ENCODE measurements at places on chromosomes 2 and 18.

DNA sequence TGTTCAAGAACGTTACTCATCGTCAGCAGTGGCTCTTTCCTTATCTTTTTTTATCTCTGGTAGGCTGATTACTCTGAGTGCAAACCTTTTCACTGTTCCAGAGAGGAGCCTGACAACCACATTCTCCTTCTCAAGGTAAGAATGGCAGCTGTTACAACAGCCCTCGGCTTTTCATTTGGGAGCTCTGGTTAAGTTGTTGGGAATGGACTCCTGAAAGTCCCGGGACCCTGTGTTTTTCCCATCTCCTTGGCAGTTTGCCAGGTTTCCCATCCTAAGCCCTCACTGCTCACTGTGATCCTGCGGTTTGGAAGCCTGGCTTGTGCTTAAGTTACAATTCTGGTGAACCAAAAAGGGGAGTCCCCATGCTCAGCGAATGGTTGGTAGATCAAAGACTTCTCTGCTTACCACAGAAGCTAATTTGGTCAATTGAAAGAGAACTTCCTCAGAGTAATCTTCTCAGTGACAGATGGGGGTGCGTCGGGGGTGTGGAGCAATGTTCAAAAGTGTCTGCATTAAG, 122.3 kb downstream of the LYPD6B start:
- no peak for DNase-seq

DNA sequence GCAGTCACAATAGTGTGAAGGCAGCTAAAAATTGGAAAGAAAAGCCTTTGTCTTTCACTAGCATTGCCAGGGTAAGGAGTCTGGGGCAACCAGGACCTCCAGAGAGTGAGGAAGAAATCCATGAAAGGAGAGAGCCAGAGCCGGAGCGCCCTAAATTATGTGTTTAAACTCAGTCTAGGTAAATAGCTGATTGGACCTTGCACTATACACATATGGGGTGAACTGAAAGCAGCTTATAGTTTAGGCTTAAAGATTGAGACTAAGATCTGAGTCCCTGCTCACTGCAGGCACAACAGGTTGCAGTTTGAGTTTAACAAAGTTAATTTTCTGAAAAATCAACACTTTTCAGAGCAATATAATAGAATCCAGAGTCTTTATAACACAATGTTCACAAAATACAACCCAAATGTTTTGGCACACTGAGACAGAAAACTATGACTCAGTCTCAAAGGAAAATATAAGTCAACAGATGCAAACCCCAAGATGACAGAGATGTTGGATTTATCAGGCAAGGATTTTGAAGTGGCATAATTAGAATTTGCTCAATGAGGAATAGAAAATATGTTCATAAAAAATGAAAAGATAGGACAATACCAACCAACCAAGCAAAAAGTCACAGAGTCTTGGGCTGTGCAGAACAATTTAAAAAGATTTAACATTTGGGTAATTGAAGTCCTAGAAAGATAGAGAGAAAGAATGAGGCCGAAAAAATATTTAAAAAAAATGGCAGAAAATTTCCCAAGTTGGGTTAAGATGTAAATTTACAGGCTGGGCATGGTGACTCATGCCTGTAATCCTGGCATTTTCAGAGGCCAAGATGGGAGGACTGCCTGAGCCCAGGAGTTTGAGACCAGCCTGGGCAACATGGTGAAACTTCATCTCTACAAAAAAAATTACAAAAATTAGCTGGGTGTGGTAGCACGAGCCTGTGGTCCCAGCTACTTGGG, 39.6 kb downstream of the DOK1 start:
- DNase-seq = no peak

GRCh38 chr18:13176847-13177246, 41.7 kb upstream of the LDLRAD4 start:
- no peak for DNase-seq

DNA sequence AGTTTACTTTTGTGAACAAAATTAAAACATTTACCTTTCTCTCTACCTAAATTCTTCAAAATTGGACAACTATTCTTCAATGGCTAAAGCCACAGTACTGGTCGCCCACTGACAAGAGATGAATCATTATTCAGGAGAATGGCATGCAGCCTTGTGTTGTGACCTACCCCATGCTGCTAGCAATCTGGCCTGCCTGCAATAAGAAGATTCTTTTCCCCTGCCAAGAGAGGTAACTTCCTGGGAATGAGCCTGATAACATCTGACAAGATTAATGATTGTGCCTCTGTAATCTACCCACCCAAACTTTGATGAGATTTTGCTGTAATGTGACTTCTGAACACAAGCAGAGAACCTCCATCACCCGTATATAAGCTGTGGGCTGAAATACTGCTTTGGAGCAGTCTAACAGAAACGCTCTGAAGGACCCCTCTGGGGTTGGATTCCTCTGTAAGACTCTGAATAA, 47.0 kb upstream of the ST3GAL5 start:
- no peak for DNase-seq

- DNase-seq = no peak
Measured at GRCh38 chr2:111936881-111937280, 38.5 kb downstream of the MERTK start.

DNA sequence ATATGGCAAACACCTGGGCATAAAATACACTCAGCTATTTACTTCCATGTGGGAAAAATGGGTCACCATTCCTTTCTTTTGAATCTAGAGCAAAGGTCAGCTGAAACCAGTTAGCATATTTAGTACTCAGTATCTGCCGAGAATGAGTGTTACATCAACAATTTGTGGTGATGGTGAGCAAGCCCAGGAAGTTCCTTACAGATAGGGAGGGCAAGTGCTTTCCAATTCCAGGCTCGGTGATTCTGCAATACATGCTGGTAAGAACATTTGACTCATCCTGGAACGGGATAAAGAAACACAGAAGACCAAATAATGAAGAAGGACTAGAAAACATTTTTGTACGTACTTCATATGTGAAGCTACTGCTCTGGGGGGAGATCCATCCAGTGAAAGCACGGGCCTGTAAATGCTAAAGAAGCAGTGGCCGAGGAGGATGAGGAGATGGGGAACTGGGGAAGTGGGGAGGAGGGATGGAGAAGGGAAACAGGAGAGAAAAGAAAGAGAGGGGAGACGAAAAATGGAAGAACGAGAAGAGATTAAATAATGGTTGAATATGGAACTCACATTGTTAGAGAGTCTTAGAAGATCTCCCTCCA, 251.9 kb downstream of the TTC32 start:
- peak; percentile 50 for DNase-seq

- DNase-seq = no peak
Measured at GRCh38 chr2:216086207-216086893, 4.6 kb downstream of the TMEM169 start.

GRCh38 chr2:10659898-10660568, 29.7 kb downstream of the NOL10 start:
- peak; percentile 14 for DNase-seq

DNA sequence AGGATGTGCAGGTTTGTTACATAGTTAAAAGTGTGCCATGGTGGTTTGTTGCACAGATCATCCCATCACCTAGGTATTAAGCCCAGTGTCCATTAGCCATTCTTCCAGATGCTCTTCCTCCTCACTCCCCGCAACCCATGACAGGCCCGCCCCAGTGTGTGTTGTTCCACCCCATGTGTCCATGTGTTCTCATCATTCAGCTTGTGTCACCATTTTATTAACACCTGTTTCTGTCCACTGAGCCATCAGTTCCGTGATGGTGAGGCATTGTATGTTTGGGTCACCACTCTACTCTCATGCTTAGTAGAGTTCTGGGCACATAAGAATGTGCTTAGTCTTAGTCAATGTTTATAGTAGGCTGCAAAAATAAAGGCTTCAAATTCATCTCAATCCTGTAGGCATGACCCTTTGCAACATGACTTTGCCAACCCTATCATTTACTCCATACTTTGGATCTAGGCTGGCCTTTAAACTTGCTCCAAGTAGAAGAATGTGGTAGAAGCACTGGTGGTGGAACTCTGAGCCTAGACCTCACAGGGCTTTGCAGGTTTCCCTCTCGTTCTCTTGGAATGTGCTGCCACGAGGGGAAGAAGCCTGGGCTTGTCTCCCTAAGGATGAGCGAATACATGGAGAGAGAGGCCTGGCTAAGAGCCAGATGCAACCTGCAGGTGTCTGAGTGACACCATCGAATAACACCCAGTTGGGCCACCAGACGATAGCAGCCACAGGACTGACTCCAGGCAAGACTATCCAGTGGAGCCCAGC, 161.5 kb downstream of the NAPG start:
- DNase-seq = no peak

DNA sequence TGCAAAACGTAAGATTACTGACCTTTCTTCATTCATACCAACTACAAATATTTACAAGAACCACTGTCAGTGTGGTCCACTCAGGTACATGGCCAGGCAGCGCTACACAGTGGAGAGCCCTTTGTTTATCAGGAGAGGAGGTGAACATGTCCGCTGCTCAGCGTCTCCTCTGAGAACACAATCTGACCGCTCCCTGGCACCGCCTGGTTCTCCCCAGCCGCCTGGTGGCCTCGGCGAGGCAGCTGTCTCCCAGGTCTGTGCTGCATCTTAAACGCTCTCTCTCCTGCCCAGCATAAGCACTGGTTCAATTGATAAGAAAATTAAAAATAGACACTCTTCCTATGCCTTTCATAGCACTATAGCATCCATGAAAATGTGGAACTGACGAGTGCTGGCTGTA, 146.8 kb upstream of the PXDN start:
- DNase-seq = no peak

DNA sequence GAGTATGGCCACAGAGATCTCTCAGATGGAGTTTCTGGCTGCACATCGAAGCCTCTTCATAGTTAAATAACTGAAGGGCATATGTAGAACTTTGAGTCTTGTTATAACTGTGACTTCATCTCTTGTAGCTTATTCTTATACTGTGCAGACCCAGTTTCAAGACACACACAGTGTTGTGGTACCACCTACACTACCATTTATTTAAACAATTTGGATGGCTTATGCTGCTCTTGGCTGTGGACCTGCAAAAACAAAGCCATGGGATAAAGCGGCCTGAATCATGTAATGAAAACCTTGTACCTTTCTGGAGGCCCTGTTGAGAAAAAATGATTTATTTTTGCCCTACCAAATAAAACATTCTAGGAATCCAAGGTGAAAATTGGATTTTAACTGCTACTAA, 262.8 kb upstream of the RASGRP3 start:
- no peak for DNase-seq

- DNase-seq = no peak
Measured at GRCh38 chr2:120749506-120750431, 14.1 kb downstream of the GLI2 start.

- no peak for DNase-seq
Measured at GRCh38 chr2:239991689-239992314, 33.3 kb downstream of the NDUFA10 start.

- no peak for DNase-seq
Measured at GRCh38 chr2:217749008-217749407, 253.8 kb downstream of the TNS1 start.

DNA sequence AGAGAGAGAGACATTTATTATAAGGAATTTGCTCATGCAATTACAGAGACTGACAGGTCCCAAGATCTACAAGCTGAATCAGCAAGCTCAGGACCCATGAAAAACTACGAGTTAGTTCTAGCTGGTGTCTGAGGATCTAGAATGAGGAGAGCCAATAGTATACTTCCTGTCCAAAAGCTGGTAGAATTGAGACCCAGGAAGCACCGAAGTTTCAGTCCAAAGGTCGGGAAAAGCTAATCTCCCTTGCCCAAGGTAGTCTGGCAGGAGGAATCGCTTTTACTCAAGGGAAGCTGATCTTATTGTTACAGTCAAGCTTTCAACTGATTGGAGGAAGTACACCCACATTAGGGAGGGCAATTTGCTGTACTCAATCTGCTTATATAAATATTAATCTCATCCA, 389.6 kb downstream of the ADCYAP1 start:
- no peak for DNase-seq

DNA sequence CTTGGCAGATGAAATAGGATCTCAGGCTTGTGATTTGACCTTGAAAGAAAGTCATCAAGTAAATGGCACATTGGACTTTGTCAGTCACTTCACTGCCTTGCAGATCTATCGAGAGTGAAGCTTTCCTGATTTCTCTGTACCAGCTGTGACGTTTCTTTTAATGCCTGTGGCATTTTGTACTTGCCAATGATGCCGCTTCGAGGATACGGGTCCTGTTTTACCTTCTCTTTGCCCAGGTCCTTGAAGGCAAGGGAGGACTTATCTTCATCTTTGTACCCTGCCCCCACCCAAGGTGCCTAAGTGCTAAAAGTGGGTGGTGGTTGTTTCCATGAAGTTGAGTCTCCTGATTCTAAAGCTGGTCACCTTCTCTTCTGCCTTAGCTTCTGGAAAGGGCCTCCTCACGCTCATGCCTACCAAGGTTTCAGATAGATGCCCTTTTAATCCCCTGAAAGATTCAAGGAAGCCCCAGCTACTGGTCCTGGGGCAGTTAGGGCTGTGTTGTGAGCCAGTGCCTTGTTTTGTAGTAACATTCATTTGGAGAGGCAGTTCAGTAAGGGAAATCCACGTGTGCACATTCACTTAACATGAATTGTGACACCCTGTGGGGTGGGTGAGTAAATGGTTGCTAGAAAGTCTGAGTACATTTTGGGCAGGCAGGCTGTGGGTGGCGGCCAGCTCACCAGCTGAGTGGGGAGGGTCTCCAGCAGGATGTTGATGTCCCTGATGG, 6.1 kb downstream of the LBH start:
- DNase-seq = no peak

DNA sequence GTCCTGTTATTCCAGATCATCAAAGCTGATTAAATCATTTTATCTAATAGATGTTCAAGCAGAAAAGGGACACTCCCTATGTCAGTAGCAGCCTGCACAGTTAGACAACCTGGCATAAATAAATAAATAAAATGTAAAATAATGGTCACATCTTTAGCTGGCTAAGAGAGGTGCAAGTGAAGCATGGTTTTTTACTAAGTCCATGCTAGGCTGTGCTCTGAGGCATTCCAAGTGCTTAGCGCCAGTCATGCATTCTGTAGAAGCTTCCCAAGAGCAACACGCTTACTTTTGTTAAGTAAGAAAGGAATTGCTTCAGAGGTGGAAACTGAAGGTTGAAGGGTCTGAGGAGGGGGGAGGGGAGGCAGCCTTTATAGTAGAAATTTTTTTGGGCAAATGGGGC, 351.2 kb downstream of the CDH2 start:
- DNase-seq = no peak

DNA sequence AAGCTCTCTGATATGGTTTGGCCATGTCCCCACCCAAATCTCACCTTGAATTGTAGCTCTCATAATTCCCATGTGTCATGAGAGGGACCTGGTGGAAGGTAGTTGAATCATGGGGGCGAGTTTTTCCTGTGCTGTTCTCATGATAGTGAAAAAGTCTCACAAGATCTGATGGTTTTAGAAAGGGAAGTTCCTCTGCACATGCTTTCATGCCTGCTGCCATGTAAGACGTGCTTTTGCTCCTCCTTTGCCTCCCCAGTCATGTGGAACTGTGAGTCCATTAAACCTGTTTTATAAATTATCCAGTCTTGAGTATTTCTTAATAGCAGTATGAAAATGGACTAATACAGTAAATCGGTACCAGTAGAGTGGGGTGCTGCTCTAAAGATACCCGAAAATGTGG, 34.9 kb downstream of the LTBP1 start:
- no peak for DNase-seq

GRCh38 chr2:45272549-45273265, 263.5 kb upstream of the SIX2 start:
- DNase-seq = no peak
